CD4-positive, alpha-beta T cell treated with Interleukin-4 for 4 hours (primary cell): ENCODE measurements at places on chromosomes 7 and 10.
A peak's percentile ranks its signal among the peaks of the same experiment; 100 is the strongest.

DNA sequence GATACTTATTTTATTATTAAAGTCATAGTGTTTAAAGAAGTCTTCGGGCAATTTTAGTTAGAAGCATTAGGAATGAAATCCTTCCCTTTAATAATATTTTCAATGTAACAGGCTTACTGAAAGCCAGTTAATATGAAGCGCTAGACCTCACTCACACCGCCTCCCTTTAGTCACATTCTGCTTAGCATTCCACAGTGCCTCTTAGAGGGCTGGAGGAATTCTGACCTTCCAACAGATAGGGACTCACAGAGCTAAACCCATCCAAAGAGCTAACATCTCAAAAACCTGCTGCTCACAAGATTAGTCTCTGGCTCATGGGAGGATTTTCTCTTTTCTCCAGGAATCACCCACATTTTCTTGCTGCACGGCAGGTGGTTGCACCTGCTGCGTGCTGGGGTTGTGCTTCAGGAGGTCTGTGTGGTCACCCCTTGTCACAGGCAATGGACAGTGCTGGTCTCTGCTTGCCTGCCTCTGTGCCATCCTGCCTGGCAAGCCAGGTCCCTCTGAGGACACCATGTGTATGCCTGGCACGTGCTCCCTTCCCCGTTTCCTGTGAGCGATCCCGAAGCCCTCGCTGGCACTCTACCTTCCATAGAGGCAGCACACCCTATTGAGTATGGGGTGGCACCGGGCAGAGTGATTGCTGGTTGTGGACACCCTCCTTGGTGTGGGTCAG is 91.8 kb downstream of the KLF6 start:
- DNase-seq = no peak

DNA sequence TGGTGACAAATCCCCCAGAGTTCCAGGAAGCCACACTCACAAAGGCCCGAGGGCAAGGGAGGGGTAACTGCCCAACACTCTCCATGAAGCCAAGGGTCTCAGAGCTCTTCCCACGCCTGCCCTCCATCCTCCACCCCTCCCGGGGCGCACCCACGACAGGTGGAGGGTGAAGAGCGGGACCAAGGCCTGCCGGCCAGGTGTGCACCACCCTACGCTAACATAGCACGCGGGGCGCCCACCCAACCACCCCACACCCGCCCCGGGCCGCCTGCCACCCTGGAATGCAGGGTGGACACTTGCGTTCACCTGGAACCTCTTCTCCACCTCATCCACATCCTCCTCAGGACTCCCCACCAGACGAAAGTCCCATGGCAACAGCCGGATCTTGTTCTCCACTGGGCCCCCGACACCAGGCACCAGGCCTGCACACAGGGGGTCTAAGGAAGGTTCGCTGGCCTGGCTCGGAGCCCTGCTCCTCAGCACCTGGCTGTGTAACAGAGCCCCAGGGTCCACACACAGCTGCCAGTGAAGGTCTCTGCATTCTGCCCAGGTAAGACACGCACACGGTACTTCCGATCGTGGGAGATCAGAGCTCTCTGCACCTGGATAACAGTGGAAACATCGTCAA is 32.7 kb downstream of the MAD1L1 start:
- DNase-seq = no peak

DNA sequence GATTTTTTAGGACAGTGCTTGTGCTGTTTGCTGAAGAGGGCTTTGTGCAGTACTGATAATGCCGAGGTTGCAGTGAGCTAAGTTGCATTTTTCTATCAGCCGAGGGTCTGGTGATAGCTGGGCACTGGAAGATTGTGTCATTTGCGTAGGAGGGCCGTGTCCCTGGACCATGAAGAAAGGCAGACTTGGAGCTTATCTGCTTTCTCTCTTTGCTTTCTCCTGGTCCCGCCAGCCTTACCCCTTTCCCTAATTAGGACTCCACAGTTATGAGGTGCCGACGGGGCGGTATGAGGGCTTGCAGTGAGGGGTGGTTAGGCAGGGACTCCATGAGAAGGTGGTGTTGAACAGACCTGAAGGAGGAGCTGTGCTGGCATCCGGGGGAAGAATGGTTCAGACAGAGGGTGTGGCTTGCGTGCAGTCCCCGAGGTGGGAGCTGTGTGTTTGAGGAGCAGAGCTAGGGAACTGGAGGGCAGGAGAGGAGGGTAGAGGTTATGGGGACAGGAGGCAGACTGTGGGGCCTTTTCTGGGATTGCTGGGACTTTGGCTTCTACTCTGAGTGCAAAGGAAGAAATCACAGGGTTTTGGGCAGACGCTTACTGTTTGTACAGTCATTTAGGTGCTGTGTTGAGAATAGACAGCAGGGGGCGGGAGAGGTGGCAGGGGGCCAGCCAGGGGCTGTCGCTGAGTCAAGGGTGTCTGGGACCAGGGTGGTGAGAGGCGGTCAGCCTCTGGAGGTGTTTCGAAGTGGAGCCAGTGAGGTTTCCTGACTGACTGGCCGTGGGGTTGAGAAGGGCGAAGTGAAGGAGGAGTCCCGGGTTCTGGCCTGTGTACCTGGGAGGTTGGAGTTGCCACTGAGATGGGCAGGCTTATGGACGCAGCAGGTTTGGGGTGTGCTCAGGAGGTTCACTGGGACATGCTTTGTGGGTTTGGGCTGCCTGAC is 43.4 kb downstream of the PRF1 start:
- peak; percentile 69 for DNase-seq

- no peak for DNase-seq
Measured at GRCh38 chr10:73946253-73947145, 35.6 kb downstream of the PLAU start.

GRCh38 chr7:415646-416525 is 103.8 kb downstream of the PDGFA start:
- DNase-seq = no peak

GRCh38 chr7:55309040-55309991 is 55.8 kb upstream of the LANCL2 start:
- DNase-seq = peak; percentile 71

GRCh38 chr7:117135553-117135891 is 182.2 kb downstream of the ST7 start:
- no peak for DNase-seq

DNA sequence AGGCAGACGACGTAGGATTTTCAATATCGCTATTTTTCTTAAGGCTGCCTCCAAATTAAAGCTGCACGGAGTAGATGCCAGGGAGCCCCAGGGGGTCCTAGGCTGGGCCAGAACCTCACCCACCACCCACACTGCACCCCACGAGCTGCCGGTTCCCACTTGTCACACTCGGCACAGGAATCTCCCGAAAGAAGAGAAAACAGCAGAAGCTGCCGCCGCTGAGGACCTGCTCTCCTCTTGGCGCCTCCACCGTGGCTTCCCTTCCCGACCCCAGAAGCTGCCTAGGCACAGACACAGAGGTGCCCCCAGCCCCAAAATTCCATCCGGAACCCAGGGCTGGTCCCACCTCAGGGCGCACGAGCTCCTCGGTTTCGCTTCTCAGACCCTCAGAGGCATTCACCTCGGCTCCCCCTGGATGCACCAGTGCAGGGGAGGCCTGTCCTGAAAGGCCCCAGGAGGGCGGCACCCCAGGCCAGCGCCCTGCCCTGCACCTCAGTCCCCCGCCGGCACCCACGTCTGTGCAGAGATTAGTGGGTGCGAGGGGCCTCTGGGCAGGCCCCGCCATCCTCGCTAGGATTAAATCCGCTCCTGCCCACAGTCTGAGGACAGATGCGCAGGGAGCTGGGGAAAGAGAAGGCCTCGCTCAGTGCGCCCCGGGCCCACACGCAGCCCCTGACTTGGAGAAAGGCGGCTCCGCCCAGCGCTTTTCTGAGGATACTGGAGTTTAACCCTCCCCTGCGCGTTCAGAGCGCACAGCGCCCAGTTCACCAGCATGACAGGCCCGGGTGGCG is 99.2 kb downstream of the PTPRN2 start:
- no peak for DNase-seq

GRCh38 chr7:47047384-47047783 is 534.5 kb downstream of the TNS3 start:
- DNase-seq = no peak

DNA sequence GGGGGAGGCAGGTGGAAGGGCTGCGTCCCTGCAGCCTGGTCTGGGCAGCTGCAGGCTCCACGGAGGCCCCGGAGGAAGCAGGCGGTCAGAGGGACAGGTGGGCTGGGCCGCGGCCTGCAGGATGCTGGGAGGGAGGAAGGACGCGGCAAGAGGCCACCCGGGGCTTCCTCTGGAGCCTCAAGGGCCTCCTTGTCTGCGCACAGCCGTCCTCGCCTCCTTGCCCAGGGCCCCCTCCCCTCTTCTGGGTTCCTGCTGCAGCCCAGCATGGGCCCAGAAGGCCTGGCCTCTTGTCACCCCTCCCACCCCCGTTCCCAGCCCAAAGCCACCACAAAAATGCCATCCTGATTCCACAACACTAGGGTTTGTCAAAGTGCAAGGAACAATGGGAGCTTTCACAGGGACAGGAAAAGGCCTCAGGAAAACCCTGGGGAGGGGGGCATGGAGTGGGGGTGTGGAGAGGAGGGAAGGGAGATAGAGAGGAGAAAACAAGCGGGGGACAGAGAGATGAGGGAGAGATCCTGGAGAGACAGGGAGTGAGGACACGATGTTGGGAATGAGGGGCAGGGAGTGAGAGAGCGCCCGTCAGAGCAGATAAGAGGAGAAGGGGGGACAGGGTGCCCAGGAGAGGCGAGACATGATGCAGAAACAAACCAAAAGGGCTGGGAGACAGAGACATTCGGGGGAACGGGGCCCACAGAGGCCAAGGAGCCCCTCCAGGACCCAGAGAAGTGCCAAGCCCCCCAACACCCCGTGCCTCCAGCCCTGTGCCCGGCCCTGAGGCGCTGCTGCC is 41.8 kb downstream of the ZCCHC24 start:
- DNase-seq = no peak

DNA sequence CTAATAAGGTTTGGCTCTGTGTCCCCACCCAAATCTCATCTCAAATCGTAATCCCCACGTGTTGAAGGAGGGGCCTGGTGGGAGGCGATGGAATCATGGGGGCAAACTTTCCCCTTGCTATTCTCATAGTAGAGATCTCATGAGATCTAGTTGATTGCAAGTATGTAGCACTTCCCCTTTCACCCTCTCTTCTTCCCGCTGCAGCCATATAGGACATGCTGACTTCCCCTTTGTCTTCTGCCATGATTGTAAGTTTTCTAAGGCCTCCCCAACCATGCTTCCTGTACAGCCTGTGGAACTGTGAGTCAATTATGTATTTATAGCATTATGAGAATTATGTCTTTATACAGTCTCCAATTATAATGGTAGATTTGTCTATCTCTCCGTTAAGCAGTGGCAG is 594.5 kb downstream of the ACTR3B start:
- DNase-seq = no peak

DNA sequence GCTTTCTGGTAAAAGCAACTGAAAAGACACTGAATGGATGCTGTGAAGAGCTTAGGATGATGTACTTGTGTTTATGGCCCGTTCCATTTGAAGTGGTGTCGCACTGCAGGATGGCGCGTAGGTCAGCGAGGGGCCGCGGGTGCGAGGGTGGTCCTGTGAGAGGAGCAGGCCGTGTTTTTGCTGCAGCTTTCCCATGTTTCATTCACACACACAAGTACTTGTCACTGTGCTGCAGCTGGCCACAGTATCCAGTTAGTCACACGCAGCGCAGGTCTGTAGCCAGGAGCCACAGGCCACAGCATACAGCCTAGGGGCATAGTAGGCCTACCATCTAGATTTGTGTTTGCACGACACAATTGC is 23.2 kb downstream of the WIPI2 start:
- DNase-seq = no peak

GRCh38 chr7:7969306-7970236 is 975 bp downstream of the GLCCI1 start:
- DNase-seq = peak; percentile 39

GRCh38 chr10:114304571-114305421 is 65.7 kb downstream of the VWA2 start:
- DNase-seq = peak; percentile 52

DNA sequence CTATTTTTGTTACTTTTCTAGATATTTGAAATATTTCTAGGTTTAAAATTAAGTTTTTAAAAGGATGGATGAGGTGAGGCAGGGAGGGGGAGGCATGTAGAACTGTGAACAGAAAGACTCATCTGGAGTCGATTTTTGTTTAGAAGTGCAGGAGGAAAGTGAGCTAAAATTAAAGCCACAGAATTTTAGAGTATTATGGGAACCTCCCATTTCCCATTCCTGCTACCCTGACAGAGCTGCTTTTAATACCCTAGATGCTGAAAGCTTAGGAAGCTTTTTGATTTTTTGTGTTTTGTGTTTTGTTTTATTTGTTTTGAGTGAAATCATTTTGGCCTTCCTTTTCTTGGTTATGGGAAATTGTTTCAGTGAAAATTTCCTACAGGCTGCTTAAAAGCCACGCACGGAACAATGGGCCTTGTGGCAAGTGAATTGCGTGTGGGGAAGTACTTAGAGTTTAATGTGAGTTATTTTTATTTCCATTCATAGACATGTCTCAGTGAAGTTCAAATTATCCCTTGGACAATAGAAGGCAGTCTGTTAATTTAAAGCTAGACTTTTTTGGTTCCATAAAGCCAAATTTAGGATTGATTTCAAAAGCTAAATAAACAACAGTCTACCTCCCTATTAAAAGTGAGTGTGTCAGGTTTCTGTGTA is 102.0 kb upstream of the HDAC9 start:
- DNase-seq = no peak

- no peak for DNase-seq
Measured at GRCh38 chr7:69739931-69740431, 141.7 kb downstream of the AUTS2 start.

DNA sequence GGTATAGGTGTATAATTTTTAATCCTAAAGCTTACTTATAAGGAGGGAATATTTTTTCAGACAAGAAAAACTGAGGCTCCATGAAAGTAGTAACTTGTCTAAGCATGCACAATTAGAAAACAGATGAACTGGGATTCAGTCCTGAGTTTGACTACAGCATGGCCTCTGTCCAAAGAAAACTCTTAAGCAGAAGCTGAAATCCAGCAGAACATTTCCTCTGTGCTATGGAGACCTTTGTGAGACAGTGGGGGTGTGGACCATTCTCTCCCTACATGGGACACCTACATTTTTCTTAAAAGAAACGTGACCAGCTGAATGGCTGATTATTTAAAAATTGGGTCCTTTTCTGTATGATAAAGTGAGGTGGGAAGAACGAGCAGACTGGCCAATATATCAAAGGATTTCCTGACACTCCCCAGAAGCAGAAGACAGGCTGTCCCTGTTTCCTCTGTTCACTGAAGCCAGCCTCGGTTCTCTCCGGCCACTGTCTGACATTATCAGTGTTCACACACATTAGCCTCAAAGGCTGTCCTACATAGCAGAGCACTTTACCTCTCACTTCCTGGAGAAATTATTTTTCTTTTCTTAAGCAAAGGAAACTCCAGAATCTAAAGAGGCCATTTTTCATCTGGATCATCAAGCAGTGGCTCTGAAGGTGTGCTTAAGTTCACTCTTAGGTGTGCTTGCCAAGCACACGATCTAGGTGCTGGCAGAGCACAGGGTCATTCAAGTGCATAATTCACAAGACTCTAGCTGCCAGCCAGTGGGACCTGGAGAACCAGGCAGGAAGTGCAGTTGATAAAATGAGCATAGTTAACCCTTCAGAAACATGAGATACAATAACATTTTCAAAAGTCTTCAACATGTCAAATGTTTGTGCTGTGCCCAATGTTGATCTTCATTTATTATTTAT is 40.4 kb upstream of the KIAA1217 start:
- no peak for DNase-seq
